ENCODE measurements at places on chromosomes 5 and 9.

DNA sequence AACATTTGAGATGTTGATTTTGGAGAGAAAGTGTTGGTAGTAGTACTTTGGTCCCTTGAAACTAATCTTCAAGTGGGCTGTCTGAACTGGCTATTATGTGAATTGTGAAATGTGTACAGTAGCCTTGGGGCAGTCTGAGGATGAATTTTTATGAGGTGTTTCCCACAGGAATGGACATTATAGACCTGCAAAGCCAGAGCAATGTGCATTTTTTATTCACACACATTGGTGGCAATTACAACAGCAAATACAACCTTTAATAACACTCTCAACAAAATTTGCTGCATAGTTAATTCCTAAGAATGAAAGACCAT, 147.0 kb downstream of the PAM start:
- DNase-seq: no peak

DNA sequence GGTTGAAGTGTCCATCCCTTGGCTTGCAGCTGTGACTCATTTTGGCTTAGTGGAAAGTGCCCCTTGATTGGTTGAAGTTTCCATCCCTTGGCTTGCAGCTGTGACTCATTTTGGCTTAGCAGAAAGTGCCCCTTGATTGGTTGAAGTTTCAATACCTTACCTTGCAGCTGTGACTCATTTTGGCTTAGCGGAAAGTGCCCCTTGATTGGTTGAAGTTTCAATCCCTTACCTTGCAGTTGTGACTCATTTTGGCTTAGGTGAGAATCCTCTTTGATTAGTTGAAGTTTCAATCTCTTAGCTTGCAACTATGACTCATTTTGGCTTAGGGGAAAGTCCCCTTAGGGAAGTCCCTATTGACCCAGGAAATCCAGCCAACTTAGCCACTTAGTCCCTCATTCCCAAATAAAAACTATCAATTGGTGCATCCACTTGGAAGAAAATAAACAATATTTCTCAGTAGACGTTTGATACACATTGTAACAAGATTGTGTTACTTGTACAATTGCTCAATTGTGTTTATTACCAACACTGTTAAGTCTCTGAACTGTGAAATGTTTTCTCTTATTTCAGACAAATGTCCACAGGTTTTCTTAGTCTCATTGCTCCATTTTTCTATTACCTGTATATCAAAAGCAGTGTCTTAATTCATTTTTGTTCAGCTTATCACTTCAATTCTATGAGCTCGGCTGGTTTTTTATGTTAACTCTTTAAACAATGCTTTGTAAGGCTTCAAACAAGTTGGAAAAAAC, 2308.8 kb upstream of the ACO1 start:
- DNase-seq: no peak

DNA sequence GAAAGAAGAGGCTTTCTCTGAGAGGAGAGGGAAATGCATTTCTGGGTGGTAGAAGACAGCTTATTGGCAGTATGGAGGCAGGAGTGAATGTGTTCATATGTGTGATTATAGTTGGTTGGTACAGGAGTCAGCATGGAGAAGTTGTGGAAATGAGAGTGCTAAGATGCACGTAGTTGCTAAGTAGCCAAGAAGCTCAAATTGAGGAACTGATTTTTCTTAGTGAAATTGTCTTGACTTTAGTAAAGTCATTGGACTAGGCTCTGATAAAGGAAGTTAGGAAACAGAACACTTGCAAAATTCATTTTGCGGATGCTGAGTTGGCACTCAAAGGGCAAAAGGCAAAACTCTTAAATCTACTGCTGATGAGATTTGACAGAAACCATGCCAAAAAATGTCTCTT, 158.9 kb upstream of the VCAN start:
- DNase-seq: peak; percentile 65

DNA sequence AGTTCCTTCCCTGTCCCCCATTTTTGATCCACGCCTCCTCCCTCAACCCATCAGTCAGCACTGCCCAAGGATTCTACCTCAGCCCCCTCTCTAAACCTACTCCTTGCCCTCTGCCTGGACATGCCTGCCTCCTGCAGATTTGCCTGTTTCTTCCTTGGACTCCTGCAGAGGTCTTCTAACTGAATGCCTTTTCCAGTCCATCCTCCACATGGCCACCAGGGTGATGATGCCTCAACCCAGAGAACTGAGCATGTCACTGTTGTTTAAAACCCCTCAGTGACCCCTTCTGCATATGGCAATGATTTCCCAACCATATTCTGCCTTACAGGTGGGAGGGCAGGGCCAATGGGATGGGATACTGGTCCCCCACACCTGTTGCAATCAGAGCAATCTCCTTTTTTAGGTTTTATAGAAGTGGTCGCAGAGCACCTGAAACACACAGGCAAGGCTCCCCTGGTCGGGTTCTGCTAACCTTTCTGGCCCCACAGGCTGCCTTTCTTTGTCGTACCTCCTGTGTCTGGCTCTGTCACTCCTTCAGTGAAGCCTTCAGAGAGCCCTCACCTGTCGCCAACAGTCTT, 9.3 kb downstream of the PHYKPL start:
- no peak for DNase-seq

DNA sequence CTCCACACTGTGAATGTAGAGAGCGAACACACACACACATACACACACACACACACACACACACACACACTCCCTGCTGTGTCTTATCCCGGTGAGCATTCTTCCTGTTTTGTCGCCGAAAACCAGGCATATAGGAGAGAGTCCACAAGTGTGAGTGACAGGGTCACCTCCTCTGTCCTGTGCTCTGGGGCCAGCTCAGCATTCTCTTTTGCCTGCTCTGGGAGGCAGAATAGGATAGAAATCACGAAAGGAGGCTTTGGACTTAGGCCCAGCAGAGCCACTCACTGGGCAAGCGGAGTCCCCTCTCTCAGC, 3.0 kb downstream of the LAMC3 start:
- DNase-seq: no peak

GRCh38 chr5:28691526-28691925, 1653.1 kb upstream of the CDH9 start:
- DNase-seq: no peak

- DNase-seq: no peak
Measured at GRCh38 chr5:1767524-1768282, 31.9 kb downstream of the MRPL36 start.

DNA sequence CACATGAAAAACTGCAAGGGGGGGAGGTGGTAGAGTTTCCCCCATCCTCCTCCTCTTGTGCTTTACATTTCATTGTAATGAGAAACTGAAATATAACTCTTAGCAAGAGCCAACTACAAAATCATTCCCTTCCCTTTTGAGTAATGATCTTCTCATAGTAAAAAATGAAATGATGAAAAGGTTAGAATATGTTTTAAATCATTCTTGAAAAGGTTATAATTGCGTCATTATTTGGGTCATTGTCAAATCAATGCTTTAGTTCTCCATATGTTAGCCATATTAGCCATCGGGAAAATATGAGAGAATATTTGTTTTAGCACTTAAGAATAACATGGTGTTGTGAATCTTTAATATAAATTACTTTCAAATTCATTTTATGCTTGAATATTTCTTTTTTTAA, 1185.0 kb upstream of the CDH18 start:
- no peak for DNase-seq

DNA sequence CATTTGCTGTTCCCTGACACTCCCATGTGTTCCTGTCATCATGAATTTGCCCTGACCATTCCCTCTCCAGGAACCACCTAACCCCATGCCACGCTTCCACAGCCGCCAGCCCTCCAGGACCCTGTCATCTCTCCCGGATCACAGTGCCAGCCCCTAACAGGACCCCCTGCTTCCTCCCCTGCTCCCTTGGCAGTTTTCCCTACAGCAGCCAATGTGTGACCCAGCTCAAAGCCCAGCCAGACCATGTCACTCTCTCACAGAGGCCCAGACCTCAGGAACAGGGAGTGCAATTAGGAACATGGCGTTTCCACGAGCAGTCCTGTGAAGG, 8.1 kb downstream of the FOXE1 start:
- DNase-seq: no peak

- no peak for DNase-seq
Measured at GRCh38 chr5:103624035-103624480, 61.5 kb upstream of the NUDT12 start.

DNA sequence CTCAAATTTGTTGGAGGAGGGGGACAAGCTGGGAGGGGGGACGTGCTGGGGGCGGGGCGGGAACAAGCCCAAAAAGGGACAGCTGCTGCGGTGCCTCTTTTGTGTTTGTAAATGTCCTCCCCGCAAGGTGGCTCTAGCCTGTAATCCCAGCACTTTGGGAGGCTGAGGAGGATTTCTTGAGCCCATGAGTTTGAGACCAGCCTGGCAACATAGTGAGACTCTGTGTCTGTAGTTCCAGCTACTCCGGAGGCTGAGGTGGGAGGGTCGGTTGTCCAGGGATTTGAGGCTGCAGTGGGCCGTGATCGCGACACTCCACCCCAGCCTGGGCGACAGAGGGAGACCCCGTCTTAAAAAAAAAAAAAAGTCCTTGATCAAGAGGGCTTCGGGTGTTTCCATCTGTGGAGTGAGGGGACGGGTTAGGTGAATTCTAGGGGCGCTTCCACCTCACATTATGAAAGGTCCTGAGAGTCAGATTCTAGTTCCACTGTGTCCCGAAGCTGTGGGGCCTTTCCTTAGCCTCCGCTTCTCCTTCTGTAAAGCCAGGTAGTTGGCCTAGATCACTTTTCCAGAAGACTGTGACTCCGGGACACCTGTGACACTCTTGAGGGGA, 779 bp upstream of the CTNNA1 start:
- DNase-seq: no peak

DNA sequence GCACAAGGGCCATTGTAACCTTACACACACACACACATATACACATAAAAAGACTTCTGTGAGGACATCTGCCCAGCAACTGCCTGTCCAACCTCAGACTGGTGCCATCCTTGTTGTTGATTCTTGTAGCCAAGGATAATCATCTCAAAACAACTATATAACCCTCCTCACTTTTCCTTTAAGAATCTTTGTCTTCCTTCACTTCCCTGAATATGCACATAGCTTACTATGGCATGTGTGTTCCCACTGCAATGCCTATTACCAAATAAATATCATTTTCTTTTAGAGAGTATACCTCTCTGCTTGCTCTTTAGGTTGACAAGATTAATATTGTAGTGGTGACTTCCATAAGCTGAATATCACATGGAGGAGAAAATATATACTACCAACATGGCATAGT, 55.2 kb downstream of the APBA1 start:
- no peak for DNase-seq

DNA sequence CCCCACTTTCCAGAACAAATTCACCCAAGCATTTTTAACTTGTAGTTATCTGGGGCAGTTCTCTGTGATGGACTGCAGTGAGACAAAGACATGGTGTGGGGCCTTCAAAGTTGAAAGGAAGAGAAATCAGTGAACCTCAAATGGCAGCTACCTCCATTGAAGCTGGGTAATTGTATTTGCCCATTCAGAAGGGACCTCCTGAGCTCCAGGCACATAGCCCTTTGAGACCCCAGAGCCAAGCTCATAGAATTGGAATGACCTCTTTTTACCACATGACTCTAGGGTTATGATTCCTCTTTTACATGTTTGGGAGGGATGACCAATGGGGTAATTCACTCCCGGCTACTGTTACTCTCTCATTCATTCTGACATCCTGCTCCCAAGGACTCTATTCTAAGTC, 368.4 kb upstream of the ITGA1 start:
- no peak for DNase-seq

GRCh38 chr9:98101868-98102273, 17.2 kb downstream of the TRIM14 start:
- peak; percentile 95 for DNase-seq

- DNase-seq: no peak
Measured at GRCh38 chr5:139023286-139023685, 148.2 kb upstream of the LRRTM2 start.

- DNase-seq: no peak
Measured at GRCh38 chr9:114606068-114606467, 5.0 kb upstream of the TMEM268 start.

DNA sequence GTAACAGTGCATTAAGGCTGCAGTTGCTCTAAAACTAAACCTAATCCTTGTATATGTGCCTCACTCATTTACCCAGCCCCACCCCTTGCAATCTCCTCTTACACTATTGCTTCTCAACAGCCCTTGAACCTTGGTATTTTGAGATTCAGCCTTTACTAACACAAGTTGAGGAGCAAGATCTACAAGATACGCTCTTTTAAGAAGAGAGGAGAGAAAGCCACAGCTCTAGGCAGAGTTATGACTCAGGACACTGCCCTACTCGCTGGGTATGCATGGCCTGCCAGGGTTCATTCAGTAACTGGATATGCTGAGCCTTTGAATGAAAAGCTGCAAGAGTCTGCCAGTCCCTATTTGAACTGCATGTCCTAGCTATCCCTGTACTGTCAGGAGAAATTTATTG, 219.5 kb downstream of the PCSK5 start:
- no peak for DNase-seq

DNA sequence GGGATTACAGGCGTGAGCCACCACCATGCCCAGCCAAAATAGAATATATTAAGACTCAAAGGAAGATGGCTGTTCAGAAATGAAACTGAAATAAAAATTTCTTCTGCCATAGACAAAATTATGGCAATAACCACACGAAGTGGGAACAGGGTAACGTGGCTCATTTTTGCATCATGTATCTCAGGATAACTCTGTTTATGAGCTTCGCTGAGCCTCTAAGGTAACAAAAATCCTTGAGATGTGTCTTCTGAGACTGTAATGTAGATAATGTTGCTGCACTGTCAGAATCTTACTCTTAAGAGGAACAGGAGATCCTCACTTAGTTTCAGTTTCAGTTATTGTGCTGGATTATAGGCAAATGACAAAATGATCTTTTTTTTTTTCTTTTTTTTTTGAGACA, 153.8 kb downstream of the GOLPH3 start:
- no peak for DNase-seq

- no peak for DNase-seq
Measured at GRCh38 chr9:35675732-35676392, 2.1 kb downstream of the CA9 start.

DNA sequence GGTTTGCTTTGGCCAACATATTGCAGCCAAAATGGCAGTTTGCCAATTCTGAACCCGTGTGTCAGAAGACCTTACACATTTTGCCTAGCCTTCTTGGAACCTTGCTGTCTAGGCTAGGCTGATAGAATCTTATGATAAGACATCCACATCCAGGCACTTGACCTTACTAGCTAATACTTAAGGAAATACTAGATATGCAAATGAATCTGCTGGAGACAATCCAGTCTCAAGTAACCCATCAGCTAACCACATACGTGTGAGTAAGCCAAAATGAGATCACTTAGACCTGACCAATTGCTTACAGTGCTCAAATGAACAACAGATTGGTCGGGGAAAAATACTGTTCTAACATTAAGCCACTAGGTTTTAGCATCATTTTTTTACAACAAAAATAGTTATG, 1504.6 kb upstream of the CDH9 start:
- DNase-seq: no peak

DNA sequence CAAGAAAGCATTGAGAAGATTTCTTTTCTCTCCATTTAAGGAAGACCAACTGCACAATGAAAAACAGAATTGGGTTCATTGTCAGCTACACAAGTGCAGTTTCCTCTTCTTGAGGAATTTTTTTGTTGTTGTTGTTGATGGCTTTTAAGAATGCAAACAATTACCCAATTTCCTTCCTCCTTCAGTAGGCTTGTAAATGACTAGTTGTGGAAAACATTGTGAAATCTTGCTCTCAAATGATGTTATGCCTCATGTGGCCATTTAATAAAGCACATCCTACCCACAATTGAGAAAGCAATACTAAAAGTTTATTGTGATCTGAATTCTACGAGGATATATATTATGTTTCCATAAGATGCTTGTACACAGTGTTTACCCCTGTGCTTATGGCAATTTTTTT, 171.6 kb downstream of the FAM174A start:
- peak; percentile 38 for DNase-seq

GRCh38 chr9:94900222-94901018, 173.9 kb downstream of the AOPEP start:
- no peak for DNase-seq
